Right lobe of liver (tissue), 6 donors: ENCODE measurements at places on chromosomes 1 and 21. TPM values are rescaled to one million over a fixed set of nuclear protein-coding genes. Genes with fewer than 3 reads are reported as not detected.

A3GALT2 gene
- total RNA-seq: not detected

UBE2G2 gene
- total RNA-seq: 41.5 TPM

XCL1 gene
- total RNA-seq: 0.13 TPM

GPR153 gene
- 1.5 TPM for total RNA-seq

H6PD gene
- total RNA-seq: 102 TPM

MTX1 gene
- 42.1 TPM for total RNA-seq

SELENBP1 gene
- total RNA-seq: 286 TPM
